ENCODE measurements at places on chromosomes 16 and 17. TPM values are rescaled to one million over a fixed set of nuclear protein-coding genes. Genes with fewer than 3 reads are reported as not detected.

Gene KCNJ2
- total RNA-seq = 3.2 TPM

- no peak for DNase-seq
Measured at GRCh38 chr17:29039764-29040598, 3.0 kb upstream of the PIPOX start.

Gene MYADML2
- total RNA-seq = not detected

DNA sequence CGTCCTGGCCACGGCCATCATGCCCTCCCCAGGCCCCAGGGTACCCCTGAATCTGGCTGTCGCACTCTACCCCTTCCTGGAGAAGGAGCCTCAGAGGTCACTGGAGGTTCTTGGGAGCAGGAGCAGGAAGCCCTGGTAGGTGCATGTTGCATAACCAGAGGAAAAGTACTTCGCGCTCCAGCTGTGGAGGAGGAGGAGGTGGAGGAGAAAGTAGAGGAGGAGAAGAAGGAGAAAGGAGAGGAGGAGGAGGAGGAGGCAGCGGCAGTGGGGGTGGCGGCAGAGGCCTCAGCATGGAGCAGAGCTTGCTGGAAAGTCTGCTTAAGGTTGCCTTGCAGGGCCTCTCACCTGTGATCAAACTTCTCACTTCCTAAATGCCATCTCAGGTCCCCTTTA is 61.8 kb downstream of the BAIAP2 start:
- DNase-seq = no peak

DNA sequence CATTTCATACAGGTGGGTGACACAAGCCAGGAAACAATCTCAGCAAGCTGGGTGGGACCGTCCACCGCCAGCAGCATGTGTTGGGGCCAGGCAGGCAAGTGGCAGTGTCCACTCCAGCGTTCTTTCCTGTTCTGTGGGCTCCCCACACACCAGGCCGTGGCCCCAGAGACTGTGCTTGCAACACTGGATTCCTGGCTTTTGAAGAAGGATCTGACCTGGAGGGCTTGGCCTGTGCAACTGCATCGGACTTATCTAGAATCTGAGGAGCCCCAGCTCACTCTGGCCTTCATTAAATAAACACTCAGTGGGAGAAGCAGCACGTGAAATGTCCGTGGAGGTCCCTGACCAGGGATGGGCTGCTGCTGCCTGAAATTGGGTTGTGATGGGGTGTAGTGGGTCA is 3.2 kb downstream of the KSR1 start:
- DNase-seq = no peak

GRCh38 chr16:26598061-26598460 is 468.7 kb upstream of the C16orf82 start:
- no peak for DNase-seq

GRCh38 chr17:74960570-74961342 is 11.8 kb downstream of the HID1 start:
- DNase-seq = no peak

Gene TLCD3A
- total RNA-seq = 11.5 TPM

Gene CCL13
- total RNA-seq = 5.1 TPM

Measured in mesenteric fat pad (tissue), 1 donor.